Caco-2 (cell line): ENCODE measurements at places on chromosomes 5 and 9.

GRCh38 chr5:150114773-150115408 lies 28.5 kb upstream of the CSF1R start:
- no peaks in the 10 kb centered on the region for H3K27me3 ChIP-seq
- no peak overlapping the region for H3K4me3 ChIP-seq
- no peak for DNase-seq

DNA sequence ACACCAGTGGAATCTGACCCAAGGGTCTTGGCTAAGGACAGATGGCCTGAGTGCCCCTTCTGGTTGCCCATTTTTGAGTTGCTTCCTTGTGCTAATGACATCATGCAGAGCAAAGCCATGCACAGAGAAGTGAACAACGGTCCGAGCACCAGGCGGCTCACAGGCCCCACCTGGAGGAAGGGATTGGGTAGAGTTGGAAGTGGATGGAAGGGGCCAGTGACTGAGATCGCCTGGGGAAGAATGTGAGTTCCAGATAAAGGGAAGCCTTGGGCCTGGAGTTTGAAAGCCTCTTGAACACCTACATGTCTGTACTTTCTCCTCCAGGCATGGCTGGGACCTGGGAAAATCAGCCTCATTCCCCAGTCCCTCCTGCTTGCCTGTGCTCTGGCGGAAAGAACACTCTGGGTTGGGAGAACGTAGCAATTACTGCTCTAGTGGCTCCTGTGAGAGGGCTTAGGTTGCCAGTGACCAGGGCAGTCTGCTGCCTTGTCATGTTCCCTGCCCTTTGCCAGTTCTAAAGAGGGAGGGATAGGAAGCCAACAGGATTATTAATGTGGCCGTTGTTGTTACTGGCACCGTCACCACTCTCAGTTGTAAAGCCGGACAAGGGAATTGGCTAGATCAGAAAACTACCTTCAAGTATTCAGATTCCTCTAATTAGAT lies 62.5 kb upstream of the PTPN3 start:
- H3K27me3 ChIP-seq, result no peaks in the 10 kb centered on the region
- H3K36me3 ChIP-seq, result no peaks in the 10 kb centered on the region
- DNase-seq, result peak; percentile 43
- no peak overlapping the region for H3K27ac ChIP-seq
- H3K4me3 ChIP-seq, result no peak overlapping the region
- peaks cover 9% of the 10 kb centered on the region; the same call in 1 of the 2 replicates for H3K4me1 ChIP-seq

- no peak overlapping the region for H3K27ac ChIP-seq
- no peaks in the 10 kb centered on the region for H3K36me3 ChIP-seq
- no peaks in the 10 kb centered on the region for H3K4me1 ChIP-seq
Measured at GRCh38 chr9:77575785-77576184, 72.3 kb downstream of the GNA14 start.

DNA sequence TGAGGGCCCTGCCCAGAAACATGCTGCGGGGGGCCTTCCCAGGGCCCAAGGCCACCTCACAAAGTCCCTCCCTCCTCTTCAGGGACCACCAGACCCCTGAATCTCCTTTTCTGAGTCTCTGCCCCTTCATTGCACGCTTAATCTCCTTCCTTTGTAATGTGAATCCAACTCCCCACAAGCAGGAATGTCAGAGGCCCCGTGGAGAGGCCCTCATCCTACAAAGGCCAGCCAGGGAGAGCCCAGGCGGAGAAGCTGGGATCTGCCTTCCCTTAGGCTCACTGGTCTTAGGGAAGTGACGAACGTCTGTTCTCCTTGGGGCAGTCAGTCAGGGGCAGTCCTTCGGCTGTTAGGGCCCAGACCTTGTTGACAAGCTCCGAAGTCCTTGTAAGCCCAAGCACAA lies 2.3 kb downstream of the SMIM33 start:
- H3K36me3 ChIP-seq, result no peaks in the 10 kb centered on the region
- H3K27ac ChIP-seq, result no peak overlapping the region
- H3K4me1 ChIP-seq, result peaks cover 6% of the 10 kb centered on the region; the same call in 1 of the 2 replicates
- no peak for DNase-seq
